ENCODE measurements at places on chromosomes 4 and X.

DNA sequence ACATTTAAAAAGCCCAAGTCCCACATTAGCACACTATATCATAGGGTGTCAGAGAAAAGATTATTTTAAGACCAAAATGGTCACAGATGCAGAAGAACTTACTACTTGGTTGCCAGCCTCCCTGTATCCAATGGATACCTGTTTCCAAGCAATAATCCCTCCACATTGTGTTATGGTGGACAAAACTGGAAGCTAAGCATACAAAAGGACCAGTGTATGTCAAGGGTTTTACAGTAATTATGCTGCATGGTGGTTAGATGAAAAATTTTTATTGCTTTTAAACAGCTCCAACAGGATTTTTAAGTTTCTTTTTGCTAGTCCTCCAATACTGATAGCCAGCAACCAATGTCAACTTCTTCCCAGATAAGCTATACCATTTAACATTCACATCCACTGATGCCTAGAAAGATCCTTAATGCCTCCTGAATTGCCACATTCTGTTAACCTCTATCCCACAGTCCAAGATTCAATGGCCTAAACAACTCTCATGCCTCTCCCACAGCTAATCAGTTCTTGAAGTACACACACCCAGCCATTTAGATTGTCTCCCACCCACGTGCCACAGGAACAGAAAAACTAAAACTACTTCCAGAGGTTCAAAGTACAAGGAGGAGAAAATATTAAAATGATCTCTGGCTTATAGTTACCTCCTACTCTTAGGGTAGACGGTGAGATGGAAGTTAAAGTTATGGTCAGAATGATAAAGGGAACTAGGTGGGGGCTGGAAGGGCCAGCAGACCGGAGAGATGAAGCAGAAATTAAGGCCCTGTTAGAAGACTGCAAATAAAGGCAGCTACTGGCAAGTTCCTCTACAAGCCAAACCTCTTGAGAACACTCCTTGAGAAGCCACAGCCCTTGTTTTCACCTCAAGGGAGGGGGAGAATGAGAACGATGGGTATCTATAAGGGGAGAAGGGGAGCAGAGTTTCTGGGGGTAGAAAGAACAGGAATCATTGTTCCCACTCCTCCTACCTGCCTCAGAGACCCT is 5.5 kb downstream of the MED14 start:
- DNase-seq = no peak

- no peak for DNase-seq
These were observed 999 bp downstream of the NAP1L5 start for GRCh38 chr4:88696630-88697029.

GRCh38 chr4:1603413-1604135 is 80.5 kb downstream of the FAM53A start:
- DNase-seq = no peak

DNA sequence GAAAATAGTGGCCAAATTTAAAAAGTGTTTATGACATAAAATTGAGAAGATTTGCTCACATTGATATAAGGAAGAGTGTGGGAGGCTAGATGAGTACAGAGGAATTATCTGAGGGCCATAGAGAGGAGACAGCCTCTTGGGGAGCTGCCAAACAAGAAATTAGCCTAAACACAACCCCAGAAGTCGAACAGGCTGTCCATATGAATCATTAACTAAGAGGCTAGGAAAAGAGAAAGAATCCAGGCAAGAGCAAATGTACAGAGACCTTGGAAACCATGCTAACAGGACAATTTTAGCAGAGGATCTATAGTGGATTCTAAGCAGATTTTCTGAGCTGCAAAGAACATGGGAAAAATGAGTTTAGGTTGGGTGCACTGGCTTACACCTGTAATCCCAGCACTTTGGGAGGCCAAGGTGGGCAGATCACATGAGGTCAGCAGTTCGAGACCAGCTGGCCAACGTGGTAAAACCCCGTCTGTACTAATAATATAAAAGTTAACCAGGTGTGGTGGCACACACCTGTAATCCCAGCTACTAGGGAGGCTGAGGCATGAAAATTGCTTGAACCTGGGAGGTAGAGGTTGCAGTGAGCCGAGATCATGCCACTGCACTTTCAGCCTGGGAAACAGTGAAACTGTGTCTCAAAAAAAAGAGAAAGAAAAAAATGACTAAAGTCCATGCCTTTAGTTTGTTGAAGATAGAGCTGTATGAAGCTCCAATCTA is 76.1 kb downstream of the NWD2 start:
- DNase-seq = no peak

- no peak for DNase-seq
These were observed 207.3 kb downstream of the SLC7A11 start for GRCh38 chr4:138034871-138035270.

DNA sequence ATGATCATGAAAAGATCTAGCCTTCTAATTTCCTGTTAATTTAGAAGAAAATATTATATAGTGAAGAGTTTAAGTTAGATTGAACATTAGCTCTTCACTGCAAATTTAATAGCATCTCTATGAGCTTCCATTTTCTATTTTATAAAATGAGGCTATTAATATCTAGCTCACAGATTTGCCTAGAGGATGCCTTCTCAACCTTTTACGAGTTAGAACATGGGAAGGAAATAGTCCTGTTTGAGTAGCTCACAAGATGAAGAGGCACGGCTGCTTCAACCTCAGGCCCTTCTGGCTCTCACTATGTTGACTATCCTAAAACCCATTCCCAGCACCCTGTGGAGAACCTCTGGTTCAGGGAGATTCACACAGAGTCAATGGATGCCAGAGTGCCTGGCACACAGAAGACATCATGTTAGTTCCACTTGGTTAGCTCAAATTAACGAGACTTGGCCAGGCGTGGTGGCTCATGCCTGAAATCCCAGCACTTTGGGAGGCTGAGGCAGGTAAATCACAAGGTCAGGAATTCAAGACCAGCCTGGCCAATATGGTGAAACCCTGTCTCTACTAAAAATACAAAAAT is 97.9 kb upstream of the GUCY1A1 start:
- DNase-seq = no peak

- no peak for DNase-seq
These were observed 70.4 kb downstream of the BEX3 start for GRCh38 chrX:103446665-103447302.

- DNase-seq = no peak
These were observed 43.2 kb upstream of the SFRP2 start for GRCh38 chr4:153832054-153832453.

DNA sequence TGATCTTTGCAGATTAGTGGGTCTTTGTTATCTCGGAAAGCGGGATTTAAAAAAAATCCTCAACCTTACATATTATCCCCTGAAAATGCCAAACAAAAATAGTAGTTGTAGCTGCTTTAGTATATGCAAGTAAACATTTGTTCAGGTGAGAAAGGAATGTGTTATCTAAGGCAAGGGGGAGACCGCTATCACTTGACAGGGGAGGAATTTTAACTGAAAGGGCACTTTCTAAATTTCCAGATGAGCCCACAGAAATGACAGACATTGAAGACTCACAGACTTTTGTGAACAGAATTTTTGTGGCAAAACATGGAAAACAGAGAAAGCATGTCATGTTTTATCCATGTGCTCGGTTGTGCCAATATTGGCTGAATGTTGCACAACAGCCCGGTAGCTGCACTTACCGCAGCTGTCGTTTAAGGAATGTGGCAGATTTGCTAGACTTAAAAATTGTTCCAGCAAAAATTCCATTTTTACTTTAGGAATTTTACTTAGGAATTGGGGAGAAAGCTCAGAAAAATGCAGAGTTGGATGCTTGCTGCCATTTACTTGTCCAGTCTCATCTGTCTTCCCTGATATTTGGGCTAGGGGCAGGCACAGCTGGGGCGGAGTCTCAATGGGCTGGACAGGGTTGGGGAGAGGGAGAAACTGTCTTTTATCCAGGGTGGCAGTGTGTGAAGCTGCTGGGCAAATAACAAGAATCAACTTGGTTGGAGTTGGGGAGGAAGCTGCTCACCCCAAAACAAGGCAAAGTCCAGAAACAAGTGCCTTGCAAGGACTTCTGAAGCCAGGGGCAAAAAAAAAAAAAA is 94.6 kb upstream of the RPS6KA3 start:
- no peak for DNase-seq

DNA sequence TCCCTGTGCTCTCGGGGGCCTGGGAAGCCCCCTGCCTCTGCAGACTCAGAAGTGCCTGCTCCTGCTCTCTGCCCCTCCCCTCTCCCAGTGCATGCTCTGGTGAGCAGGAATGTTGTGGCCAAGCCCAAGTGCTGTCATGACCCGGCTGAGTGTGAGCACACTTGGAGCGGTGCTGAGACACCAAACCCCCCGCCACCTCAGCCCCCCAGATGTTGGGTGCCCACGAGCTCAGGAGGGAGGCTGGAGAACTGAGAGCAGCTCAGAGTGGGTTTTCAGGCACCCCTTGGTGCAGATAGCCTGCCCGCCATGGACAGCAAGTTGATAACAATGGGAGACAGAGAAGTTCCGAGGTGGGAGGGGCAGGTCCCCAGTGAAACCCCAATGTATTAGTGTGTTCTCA is 477.4 kb downstream of the ACTRT1 start:
- no peak for DNase-seq

- no peak for DNase-seq
These were observed 43.7 kb downstream of the DDX60 start for GRCh38 chr4:168274871-168275270.

GRCh38 chr4:87882861-87883260 is 50.1 kb downstream of the MEPE start:
- no peak for DNase-seq

DNA sequence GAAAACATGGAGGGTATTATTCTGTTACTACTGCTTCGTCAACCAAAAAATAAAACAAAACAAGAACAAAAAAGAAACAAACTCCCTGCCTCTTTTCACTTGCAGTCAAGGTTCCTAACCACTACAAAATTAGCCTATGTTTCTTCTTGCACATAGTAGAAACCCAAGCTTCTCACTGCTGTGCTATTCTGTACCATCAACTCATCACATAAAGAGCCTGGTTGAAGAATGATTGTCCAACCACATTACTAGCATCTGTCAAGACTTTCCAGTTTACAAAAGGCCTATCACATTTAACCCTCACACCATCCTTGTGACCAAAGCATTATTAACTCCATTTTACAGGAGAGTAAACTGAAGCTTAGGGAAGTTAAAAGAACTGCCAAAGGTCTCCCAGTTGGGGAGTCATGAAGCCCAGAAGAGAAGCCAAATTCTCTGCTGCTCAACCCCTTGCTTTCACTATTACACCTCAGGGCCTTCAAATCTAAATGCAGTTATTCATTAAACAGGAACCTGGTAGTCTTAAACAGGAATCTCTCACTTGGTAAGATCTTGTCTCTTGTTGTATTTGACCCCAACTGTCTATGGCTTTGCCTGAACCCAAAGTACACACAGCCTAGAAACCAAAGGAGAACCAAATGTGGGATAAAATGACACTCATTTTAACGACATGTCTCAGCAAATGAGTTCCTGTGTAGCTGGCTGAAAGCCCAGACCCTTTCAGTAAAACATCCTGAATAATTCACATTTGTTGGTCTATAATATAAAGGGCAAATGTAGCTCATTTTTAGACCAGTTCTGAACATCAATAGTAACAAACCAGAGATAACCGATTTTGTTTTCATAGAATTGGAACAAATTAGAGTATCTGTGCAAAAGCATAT is 8.6 kb downstream of the F9 start:
- DNase-seq = no peak

DNA sequence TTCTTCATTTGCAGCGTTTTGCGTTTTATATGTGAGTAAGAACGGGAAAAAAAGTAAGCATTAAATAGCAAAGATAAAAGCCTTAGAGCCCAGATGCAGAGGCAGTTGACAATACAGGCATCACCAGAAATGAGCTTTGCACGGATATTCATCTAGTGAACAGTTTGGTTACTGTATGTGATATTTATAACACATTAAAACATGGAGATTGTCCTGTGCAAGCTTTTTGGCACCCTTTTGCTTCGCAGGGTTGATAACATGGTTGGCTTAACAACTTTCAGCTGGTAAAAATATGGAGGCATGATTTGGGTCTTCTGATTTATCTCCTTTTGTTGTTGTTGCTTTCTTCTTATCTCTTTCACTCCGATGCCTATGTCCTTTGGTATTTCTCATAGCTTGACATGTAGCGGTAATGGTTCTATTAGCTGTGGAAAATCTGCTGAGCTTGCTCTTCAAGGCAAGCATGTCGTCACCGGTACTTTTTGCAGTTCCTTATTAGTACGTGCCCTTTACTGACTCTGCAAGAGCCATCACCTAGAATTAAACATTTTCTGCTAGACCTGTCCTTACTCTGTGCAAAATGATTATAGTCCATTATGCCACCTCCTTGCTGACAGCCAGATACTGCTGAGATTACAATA is 102.9 kb downstream of the PCDH7 start:
- DNase-seq = no peak

GRCh38 chrX:24396931-24397279 is 36.5 kb downstream of the SUPT20HL1 start:
- DNase-seq = no peak

DNA sequence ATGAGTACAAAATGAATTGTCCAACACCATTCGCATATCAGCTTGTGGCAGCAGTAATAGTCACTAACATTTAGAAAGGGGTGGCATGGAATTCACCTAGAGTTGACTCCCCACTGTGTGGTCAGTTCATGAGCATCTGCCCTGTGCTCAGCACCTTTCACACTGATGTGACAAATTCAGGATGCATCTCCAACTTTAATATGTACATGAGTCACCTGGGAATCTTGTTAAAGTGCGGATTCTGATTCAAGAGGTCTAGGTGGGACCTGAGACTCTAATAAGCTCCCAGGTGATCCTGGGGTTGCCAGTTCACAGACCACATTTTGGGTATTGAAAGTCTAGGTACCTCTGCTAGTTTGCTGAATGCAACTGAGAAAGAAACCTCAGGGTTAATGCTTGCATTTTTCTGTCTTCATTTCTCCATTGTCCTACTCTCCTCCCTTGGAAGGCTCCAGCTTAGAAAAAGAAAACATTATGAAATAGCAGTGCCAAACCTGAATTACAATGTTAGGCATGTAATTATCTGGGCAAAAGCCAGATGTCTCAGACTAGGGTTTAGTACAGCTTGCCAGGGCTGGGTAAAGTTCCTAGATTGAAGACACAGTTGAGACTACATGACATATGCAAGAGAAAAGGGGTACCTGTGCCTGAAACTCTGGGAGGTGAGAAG is 32.7 kb downstream of the TMSB4X start:
- DNase-seq = no peak

- DNase-seq = no peak
These were observed 110.6 kb downstream of the SH3KBP1 start for GRCh38 chrX:19776753-19777152.

GRCh38 chr4:113955948-113956347 is 23.5 kb downstream of the ARSJ start:
- no peak for DNase-seq

DNA sequence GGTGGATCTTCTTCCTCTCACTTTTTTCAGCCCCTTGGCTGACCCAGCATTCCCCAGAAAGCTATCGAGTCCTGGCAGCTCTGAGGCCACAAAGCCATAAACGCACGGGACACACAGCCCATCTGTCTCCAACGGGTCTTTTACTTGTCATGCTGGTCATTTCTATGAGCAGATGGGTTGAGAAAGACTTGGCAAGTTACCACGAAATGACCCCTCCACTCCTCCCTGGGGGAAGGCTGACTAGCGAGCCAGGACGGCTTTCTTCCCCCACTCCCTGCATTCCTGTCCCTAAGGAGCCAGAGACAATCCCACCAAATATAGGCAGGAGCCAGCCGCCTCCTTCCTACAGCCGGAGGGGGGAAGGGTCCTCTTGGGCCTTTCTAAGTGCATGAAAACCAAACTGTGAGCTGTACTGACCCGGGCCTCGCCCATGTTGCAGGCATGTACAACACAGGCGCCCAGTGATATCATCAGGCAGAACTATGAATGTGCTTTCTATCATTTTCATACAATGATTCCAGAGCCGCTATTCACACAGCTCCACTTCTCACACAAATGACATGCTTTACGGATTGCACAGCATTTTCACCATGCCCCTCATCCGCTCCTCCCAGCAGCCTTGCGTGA is 28.6 kb downstream of the AFAP1 start:
- DNase-seq = no peak

- no peak for DNase-seq
These were observed 8.6 kb upstream of the ARHGAP10 start for GRCh38 chr4:147723326-147723725.

Data from NCI-H460 (cell line).